ENCODE measurements at places on chromosomes 7 and 10.

- DNase-seq: no peak
Measured at GRCh38 chr7:55400191-55400590, 35.1 kb downstream of the LANCL2 start.

GRCh38 chr7:27685209-27685608 is 22.5 kb upstream of the HIBADH start:
- DNase-seq: no peak

GRCh38 chr7:124597509-124597908 is 168.1 kb downstream of the GPR37 start:
- no peak for DNase-seq

DNA sequence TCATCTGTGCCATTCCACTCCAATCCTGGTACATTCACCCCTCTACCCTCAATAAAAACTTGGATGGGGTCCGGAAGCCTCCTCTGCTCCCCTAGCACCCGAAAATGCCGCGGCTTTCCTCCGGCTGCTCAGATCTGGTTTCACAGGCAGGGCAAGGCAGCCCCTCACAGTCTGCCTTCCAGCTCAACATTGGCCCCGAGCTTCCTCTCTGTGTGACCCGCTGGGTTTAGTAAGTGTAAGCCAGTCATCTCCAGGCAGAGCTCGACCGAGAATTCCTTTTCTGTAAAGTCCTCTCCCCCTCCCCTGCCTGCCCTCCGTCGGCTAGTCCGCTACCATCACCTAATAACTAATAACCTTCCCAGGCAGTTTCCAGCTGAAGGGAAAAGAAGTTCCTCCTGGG is 3.4 kb downstream of the INHBA start:
- DNase-seq: peak; percentile 48

DNA sequence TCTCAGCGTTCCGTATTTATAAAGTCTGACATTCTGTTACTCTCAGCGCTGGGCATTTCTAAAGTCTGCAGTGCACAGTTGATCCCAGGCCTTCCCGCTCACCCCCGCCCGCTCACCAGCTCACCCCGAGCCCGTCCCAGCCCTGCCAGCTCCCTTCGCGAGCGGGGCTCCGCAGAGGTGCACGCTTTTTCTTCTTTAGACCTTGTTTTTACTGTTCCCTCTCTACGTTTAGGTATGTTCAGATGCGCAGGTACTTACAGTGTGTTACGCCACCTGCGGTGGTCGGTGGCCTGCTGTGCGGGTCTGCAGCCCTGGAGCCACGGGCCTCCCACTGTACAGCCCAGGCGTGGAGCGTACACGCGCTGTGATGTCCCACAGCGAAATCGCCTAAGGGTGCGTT is 28.8 kb downstream of the NKX6-2 start:
- DNase-seq: no peak

DNA sequence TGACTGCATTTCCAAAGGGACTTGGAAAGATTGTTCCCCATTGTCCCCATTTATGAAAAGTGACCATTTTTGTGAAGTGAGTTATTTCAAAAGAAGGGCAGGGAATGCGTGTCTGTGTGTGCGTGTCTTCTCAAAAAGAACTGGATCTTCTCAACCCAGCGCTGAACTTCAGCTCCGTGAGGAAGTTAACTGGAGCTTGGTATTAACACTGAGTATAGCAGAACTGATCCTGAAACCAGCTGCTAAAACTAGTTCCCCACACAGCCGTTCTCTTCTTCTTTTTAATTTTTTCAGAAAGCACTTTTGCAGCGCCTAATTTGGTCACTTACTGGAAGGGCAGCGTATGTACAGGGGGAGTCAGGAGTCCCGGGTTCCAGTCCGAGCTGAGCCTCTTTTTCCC is 45.8 kb upstream of the PLEKHA1 start:
- DNase-seq: no peak

- DNase-seq: no peak
Measured at GRCh38 chr10:128422999-128423398, 296.8 kb upstream of the MKI67 start.

- DNase-seq: no peak
Measured at GRCh38 chr10:132861116-132861691, 75.3 kb upstream of the NKX6-2 start.

DNA sequence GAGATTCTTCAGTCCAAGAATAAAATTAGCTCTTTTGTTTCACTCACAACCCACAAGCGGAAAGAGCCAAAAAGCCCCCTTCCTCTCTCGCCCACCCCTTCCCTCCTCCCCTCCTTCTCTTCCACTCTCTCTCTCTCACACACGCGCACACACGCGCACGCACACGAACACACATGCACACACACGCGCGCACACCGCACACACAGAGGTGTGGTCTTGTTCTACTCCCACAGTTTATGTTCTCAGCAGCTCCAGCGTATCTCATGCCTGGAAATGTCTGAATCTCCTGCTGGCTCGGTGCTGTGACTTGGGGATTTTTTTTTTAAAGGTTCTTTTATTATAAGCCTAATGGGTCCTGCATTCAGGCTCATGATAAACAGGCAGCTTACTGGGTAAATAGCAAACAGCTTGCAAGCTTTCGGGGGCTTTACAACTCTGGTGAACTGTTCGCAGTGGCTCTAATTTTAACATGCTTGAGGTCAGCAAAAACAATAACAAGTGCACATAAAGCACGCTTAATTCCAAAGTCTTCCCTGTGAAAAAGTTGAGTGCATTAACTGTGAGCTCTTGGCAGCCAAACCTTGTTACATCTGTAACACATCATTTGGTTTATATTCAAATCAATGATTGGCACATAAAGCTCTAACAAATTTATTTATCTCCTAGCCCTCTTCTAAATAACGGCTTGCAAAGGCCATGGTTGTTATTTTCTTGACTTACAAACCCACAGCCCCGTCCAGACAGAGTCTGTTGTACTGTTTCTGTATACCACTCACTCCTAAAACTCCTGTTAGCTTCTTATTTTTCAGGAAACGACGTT is 424.1 kb upstream of the MGMT start:
- DNase-seq: no peak

DNA sequence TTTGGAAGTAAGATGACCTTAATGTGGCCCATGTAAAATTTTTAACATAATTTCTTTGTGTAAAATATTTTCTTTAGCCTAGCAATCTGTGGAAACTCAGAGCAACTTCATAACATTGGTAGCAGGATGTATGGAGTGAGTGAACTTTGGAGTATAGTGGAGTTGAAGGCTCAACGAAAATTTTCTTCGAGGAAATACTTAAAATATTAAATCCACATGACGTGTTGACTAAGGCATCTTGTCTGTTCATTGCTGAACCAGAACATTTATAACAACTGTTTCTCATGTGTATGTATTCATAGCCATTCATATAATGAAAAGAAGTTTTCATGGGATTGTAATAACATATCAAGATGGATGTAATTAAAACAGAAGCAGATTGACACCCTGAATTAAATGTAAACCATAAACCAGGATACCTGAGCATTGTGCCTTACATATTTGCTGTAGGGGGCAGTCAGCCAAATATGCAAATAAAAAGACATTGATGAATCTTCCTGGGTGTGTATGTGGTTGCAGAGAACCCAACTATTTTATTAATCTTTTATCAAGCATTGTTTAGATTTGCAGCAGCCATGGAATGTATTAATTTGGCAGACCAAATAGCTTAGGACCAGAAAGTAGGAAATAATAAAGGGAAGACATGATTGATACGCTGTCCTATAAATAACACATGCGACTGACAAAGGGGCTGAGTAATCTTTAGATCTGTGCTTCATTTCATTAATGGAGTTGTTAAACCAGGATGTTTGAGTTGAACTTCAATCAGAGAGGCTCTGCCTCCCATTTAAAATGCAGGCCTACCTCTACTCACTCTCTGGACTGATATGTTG is 11.5 kb downstream of the AUTS2 start:
- peak; percentile 67 for DNase-seq

GRCh38 chr10:81019029-81019890 is 481.6 kb downstream of the SH2D4B start:
- DNase-seq: peak; percentile 61

DNA sequence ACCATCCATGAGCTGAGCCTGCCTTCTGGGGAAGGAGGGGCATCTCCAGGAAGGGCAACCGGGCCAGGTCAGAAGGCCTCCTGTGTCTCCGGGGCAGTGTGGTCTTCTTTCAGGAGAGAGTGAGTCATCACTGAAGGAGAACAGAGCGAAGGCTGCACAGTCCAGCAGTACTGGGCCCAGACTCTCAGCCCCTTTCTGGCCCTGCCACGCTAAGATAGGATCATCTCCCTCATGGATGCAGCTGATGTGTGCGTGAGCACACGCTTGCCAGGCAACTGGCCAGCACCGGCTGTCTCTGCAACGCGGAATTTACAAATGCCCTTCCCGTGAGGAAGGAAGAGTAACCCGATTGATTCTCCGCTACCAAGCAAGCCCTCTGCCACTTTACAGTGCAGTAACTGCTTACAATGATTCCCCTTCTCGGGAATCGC is 328.2 kb downstream of the TNS3 start:
- peak; percentile 62 for DNase-seq

DNA sequence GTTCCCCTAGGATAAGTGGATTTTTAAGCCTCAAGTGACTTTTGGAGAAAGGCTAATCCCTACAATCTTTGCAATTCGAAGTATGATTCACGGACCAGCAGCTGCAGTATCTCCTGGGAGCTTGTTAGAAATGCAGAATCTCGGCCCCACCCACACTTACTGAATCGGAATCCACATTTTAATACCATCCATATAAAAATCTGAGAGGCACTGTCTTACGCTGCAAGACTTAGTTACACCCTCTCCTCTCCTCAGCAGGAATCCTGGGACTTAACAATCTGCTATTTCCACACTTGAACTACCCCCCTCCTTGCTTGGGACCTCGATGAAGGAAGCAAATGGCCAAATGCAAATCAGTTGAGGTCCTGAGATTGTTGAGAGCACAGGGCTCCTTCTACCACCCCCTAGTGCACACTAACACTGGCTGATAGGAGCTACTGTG is 21.0 kb downstream of the ITPRIP start:
- peak; percentile 66 for DNase-seq

- DNase-seq: no peak
Measured at GRCh38 chr7:883055-884021, 7.0 kb downstream of the GET4 start.

DNA sequence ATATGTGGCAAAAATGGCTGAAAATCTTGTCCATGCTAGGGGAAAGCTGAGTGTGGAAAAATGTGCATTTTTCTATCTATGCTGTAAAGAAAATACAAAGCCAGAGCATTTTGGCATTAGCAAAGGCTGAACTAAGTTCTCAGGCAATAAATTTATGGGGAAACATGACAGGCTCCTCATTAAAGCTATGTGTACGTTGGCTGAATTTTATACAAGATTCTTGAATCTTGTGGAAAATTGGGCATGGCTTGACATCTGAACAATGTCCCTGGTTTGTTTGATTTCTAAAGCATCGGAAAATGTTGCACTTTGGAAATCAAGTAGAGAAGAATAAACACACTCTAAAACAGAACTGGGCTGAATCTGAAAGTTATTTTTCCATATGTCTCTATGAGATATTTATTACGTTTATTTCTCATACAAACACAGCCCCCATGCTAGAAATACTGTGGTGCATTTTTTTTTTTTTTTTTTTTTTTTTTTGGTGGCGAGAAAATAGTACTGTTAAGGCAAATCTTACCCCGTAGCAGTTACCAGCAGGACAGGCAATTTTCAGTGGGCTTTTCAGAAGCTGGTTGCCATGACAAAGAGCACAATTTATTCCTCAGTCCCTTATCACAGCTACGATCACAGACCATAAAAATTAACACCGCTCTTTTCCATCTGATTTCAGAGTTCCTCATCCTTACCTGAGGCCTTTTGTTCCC is 16.9 kb downstream of the CPA1 start:
- DNase-seq: peak; percentile 45

- peak; percentile 71 for DNase-seq
Measured at GRCh38 chr10:122565766-122566206, 5.2 kb downstream of the DMBT1 start.

- DNase-seq: no peak
Measured at GRCh38 chr7:113649556-113649955, 269.3 kb downstream of the PPP1R3A start.

GRCh38 chr7:29859524-29860185 is 53.3 kb downstream of the WIPF3 start:
- no peak for DNase-seq

GRCh38 chr7:107505997-107506673 is 36.3 kb downstream of the GPR22 start:
- DNase-seq: no peak

DNA sequence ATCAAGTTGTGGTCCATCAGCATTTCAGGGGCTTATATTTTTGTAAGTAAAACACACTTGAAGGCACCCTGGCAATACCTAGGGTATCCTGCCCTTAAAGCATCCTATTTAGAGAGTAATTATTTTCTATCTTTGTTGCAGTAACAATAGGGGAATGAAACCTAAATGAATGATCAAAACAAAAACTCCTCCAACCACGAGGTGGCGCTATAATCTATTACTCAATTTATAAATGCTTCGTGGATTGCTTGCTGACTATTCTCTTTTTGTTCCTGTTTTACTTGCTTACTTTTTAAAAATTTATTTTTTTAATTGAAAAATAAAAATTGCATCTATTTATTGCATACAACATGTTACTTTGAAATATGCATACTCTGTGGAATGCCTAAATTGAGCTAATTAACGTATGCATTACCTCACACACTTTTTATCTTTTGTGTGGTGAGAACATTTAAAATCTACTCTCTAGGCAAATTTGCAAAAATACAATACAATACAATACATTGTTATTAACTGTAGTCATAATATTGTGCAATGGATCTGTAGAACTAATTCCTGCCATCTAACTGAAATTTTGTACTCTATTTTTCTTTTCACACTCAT is 147.7 kb upstream of the BMPER start:
- peak; percentile 52 for DNase-seq

DNA sequence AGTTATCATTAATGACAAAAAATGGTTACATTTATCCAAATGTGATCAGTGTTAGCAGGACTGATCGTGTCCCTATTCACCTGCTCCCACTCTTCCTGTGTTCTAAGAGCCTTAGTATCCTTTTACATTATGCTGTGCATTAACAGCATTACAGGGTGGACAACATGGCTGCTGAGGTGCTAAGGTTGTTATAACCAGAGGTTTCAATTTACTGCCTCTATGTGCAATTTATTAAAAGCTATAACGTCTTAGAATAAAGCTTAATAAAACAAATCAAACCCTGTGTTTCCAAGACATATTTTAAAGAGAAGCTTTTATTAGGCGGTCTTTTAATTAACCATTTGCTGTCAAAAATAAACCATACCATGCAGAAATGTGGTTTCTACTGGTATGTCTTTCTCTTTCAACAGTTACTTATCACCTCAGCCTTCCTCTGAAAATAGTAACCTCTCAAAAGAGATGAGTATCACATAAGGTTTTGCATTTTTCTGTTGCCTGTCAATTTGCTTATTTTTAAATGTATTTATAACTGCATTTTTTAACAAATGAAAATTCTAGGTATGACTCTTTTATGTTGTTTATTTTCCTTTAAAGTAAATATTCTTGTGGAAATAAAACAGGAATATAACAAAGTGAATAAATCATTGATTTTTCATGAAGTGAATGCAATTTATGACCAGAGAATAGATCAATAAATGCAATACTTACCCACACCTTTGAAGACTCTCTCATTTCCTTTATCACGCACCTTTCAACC is 849.8 kb upstream of the SORCS1 start:
- DNase-seq: no peak

GRCh38 chr7:157559596-157560257 is 222.9 kb downstream of the DNAJB6 start:
- DNase-seq: no peak

GRCh38 chr7:4633012-4633411 is 49.1 kb upstream of the FOXK1 start:
- DNase-seq: peak; percentile 57

Measured in fibroblast of skin of right biceps (primary cell).